ENCODE measurements at places on chromosomes 4 and X.

- peak; percentile 56 for DNase-seq
Observed at GRCh38 chr4:76585897-76586360, 150.9 kb downstream of the SHROOM3 start.

- DNase-seq: peak; percentile 42
Observed at GRCh38 chr4:10182446-10183424, 66.1 kb upstream of the WDR1 start.

DNA sequence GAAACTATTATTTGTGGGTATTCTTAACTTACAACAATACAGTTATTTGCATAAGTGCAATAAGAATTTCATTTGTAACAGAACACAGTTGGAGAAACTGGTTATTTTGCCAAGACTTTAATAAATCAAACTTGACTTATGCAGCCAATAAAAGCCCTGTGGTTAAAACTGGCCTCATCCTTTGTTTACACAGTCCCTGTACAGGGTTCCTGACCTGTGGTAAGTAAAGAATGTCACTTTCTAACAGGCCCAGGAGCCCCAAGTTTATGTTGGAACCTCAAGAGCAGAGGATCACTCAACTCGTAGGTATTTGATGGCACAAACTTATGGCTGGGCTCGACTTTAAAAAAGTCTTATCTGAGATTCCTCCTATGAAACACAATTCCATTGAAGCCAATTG, 88.6 kb upstream of the PTCHD1 start:
- DNase-seq: no peak

GRCh38 chr4:100876546-100876945, 358.7 kb upstream of the EMCN start:
- no peak for DNase-seq

GRCh38 chr4:149296503-149296902, 519.1 kb downstream of the IQCM start:
- DNase-seq: no peak

- no peak for DNase-seq
Observed at GRCh38 chr4:54439831-54440243, 210.7 kb downstream of the PDGFRA start.

DNA sequence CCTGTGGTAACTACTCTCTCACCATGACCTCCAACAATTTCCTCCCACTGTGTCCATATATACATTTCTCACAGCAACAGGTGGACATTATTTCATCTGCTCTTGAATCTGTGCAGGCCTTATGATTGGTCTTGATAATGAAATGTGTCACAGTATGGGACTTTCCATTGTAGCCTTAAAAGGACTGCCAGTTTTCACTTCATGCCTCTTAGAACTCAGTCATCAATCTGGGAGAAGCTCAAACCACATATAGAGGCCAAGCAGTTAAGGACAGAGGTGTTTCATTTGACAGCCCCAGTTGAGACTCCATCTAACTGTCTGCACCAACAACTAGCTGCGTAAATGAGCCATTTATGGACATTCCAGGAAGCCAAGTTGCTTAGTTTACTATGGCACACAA, 1534.8 kb downstream of the ARAP2 start:
- DNase-seq: no peak

DNA sequence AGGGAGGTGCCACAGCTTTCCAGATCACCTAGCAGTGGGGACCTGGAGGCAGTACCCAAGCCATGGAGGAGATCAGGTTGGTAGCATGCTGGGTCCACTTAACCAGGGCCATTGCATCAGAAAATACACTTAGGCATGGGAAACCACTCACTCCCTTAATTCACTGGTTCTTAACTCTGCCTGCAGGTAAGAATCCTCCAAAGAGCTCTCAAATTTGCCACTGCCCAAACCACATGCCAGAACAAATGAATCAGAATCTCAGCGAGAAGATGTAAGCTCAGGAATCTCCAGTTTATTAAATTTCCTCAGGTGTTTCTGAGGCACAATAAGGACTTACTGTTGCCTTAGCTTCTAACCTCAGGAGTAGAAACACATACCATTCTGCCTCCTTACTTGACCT, 327.7 kb upstream of the RASGEF1B start:
- no peak for DNase-seq

DNA sequence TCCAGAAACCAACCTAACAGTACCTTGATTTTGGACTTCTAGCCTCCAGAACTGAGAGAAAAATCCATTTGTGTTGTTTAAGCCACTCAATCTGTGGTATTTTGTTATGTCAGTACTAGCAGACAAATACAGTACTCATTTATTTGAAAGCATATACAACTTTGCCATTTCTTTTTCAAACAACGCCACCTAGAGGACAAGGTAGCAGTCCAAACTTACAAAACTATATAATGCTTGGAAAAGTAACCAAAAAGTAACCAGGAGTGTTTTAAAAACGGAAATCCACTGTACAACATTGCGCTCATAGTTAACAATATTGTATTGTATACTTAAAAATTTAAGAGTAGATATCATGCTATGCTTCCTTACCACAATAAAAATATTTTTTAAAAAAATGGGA, 37.0 kb upstream of the FGF13 start:
- DNase-seq: no peak

DNA sequence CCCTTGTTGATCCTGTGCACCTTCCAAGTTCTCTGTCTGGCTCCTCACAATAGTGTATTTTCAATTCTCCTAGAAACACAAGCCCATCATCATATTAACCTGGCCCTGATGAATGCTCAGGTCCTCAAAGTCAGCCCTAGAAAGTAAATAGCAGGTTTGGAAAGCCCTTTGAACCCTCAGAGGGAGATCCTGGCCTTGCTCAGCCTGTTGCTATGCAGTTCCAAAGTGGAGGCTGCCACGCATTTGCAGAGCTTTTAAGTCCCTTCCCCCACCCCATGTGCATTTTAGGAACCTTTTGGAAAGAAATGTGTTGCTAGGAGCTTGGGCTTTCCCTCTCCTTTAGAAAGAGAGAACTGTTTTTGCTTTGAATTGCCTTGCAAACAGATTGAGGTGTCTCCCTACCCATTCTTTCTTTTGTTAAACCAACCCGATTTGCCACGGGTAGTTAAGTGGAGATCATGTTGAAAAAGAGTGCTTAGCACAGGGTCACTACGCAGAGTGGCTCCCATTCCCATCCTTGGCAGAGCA, 12.2 kb downstream of the MAMLD1 start:
- no peak for DNase-seq

DNA sequence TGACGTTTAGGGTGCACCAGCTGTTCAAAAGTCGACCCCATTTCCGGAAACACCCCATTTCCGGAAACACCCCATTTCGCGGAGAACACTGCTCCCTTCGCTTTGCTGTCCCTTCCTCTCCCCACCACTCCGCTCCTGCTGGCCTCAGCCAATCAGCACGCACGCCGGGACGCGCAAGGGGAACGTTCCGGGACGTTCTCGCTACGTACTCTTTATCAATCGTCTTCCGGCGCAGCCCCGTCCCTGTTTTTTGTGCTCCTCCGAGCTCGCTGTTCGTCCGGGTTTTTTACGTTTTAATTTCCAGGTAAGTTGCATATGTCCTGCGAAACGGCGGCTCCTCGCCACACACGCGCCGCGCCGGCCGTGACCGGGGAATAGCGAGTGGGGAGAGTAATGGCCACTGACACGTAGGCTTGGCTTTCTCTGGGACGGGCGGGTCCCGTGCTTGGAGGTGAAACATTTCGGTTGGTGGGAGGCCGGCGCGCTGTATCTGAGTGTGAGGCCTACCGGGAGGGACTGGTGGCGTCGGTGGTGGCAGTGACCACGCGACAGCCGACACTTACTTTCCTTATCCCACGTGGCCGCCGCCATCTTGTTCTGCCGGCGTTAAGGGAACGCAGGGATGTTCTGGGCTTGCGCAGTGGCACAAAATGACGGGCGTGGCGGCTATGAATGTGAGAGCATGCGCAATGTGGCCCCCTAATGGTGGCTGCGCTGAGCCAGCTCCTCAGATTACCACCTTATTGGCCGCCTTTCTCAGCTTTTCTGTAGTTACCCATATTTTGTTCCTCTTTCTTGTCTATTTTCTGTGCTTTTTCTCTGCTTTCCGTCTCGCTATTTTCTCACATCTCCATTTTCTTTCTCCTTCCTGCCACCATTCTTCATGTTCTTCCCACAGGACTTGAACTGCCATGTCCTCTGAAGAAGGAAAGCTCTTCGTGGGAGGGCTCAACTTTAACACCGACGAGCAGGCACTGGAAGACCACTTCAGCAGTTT, at the start of gene RBM3:
Gene RBM3, plus strand, starts transcription at position 215 of the 997 bp plus-strand sequence. Its CDS starts 697 bp downstream, at position 912.
- peak; percentile 86 for DNase-seq

DNA sequence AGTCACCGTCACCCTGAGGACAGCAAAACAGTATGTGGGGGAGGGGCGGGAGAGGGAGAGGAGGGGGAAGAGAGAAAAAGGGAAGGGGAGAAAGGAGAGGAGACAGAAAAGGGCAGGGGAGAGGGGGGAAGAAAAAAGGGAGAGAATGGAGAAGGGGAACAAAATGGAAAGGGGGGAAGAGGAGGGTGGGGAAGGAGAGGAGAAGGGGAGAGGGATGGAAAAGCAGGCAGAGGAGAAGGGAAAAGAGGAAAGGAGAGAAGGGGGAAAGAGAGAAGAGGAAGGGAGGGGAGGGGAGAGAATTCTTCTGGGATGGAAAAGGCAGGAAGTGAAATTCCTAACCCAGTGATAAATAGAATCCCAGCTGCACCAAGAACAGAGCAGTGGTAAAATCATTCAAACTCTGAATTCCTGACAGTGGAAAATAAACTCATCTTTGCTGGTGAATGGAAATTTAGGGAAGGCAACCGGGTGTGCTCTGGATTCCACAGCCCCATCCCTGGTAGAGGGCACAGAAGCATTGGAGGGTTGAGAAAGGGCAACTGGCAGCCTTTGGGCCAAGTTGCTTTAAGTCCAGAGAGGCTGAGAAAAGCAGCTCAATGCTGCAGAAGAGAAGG, 244.2 kb downstream of the BCOR start:
- DNase-seq: no peak

GRCh38 chr4:80189581-80189955, 7.7 kb upstream of the PRDM8 start:
- no peak for DNase-seq

DNA sequence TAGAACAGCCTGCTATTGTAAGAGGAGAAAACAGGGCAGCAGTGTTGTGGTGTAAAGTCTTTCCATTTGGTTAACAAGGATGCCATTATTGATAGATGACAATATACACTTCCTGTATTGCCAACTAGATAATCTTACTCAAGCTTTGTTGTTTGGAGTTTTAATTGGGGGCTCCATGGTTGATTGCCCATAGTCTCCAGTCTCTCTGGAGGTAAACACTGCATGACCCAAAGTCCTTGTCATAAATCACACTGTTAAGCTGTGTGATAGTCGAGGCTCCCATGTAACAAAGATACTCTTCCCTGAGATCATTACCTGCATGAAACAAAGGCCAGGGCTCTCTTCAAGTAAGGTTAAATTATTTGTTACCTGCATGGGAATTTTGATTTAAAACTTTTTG, 394.6 kb downstream of the C4orf33 start:
- DNase-seq: no peak

DNA sequence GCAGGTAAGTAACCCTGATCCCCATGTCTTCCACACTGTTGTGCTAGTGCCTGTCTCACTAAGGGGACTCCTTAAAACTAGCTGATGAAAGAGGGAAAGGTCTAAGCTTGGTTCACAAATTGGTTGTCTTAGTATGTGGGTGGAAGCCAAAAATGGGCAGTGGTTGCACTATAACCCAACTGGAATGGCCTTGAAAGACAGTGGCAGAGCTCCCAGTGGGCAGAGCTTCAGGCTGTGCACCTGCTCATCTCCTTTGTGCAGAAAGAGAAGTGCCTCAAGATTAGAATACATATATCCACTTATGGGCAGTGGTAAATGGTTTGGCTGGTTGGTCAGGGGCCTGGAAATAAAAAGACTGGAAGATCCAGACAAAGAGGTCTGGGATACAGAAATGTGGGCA, 7.2 kb downstream of the SYN1 start:
- no peak for DNase-seq

GRCh38 chr4:187270154-187270553, 546.5 kb upstream of the FAT1 start:
- DNase-seq: no peak

- no peak for DNase-seq
Observed at GRCh38 chrX:5791721-5792120, 436.9 kb downstream of the NLGN4X start.

DNA sequence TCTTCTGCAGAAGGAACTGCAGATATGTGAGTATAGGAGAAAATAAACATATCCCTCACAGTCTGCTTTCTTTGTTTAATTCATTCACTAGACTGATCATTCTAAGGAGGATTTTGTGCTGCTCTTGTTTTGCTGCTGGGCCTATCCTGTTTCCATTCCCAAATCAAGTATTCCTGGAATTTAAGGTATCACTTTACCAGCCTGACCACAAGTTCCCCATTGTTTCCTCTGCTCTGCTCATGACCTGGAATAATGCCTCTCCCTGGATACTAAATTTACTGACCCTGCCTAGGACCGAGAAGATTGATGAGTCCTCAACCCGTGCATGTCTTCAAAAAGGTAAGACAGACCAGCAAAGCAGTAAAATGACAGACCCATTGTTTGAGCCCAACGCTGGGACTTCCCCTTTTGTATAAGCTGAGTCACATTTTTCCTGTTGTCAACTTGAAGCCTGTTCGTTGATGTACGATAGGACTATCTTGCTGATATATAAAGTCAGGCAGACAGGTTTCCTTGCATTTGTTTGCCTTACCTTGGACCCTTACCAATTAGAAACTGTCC, 85.5 kb upstream of the TET2 start:
- peak; percentile 57 for DNase-seq

- DNase-seq: no peak
Observed at GRCh38 chr4:555566-556275, 20.4 kb downstream of the TMEM271 start.

- DNase-seq: no peak
Observed at GRCh38 chrX:22520128-22520828, 247.6 kb downstream of the CBLL2 start.
